ENCODE measurements at places on chromosomes 1 and 21.

GRCh38 chr1:171061425-171062143 is 29.1 kb upstream of the FMO3 start:
- no peak for DNase-seq

- no peak for DNase-seq
Measured at GRCh38 chr1:229251185-229251584, 19.7 kb upstream of the RAB4A start.

DNA sequence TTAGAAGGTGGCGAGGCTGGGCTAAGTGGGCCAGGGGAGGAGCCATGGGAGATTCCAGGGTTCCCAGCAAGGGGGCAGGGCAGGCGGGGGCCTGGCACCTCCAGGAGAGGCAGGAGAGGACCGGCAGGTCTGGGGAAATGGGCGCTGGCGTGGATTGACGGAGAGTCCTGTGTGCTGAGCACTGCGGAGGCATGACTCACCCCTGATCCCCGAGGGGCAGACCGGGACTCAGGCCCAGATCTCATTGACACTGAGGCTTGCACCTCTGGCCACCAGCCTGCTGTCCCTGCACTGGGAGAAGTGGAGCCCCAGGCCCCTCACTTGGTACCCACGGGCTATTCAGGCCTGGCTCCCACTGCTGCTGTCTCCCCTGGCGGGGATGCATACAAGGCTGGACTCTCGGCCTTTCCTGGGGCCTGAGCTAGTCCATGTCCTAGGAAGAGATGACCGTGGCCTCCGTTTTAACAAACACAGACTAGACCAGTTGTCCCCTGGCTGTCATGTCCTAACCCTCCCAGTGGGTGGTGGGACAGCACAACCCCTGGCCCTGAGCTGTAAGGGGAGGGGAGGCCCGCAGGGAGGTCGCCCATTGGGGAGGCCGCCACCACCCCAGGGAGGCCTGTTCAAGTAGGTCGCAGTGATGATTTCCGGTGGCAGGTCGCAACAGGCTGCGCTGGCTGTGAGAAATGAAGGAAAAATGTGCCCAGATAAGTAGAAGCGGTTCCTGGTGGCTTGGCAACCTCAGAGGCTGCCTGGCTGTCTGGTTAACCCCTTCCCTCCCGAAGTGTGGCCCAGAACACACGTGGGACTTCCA is 39.7 kb downstream of the RIPK4 start:
- peak; percentile 35 for DNase-seq

- DNase-seq, result no peak
Measured at GRCh38 chr1:162301696-162302095, 75.0 kb downstream of the SPATA46 start.

DNA sequence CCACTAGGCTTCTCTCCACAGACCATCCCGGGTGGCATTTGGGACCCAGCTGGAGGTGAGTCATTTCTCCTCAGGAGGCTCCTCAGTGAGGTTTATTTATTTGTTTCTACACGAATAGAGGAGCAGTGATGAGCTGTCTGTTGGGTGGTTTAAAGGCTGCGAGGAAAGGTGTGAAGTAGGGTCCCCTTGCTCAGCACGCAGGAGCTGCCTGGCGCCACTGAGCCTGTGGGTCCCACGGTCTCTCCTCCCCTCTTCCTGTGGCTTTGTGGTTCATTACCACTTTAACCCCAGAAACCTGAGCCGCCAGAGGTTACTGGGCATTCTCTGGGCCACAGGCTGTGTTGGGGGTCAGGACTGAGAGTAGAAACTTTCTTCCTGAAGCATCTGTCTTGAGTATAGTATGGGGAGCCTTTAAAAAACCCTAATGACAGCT is 39.9 kb downstream of the IL6R start:
- DNase-seq, result peak; percentile 84

GRCh38 chr21:24509131-24509530 is 1098.2 kb downstream of the MRPL39 start:
- no peak for DNase-seq

DNA sequence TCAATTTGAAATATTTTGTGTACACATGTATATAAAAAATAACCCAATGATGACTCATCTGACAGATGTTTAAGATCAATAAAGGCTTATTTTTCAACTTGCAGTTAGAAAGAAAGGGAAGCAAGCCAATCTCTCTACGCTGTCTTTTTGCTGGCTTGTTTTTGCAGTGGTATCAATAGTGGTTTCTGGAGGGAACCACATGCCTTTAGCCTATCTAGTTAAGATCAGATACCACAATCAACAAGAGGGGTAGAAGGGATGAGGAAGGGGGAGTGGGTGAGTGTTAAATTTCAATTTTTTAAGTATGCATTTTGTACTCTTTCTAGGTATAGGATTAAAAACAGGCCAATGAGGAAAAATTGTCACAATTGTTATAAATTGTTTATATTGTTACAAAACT is 276.2 kb downstream of the KCNH1 start:
- no peak for DNase-seq
